ENCODE measurements at places on chromosomes 2 and 18. TPM values are rescaled to one million over a fixed set of nuclear protein-coding genes. Genes with fewer than 3 reads are reported as not detected.
A peak's percentile ranks its signal among the peaks of the same experiment; 100 is the strongest.

GRCh38 chr2:144583741-144584453 lies 64.0 kb upstream of the ZEB2 start:
- H3K27ac ChIP-seq, result no peak overlapping the region
- no peaks in the 10 kb centered on the region for H3K36me3 ChIP-seq
- no peak for DNase-seq
- no peak overlapping the region for H3K4me3 ChIP-seq

The NYAP2 gene
- not detected for polyA plus RNA-seq

The RBM43 gene
- 0.81 TPM for polyA plus RNA-seq

DNA sequence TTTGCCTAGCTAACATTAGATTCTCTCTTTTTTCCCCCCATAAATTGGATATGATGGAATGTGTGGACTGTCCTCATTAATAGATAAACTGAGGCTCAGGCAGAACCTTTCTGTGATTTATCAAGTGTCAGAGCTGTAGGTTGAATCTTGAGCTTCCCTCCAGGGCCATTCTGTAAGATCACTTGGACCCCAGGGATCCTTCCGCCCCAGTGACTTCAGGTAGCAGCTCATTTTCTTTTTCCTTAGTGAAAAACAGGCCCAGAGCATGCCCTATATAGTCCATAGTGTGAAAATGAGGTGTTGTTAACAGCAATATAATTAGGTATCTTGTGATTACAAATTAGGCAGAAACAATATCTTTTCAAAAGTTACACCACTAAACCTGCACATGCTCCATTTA lies 269.7 kb downstream of the ZNF385B start:
- H3K27me3 ChIP-seq, result no peaks in the 10 kb centered on the region
- DNase-seq, result no peak
- no peak overlapping the region for H3K27ac ChIP-seq
- H3K4me3 ChIP-seq, result no peak overlapping the region
- no peaks in the 10 kb centered on the region for H3K36me3 ChIP-seq

DNA sequence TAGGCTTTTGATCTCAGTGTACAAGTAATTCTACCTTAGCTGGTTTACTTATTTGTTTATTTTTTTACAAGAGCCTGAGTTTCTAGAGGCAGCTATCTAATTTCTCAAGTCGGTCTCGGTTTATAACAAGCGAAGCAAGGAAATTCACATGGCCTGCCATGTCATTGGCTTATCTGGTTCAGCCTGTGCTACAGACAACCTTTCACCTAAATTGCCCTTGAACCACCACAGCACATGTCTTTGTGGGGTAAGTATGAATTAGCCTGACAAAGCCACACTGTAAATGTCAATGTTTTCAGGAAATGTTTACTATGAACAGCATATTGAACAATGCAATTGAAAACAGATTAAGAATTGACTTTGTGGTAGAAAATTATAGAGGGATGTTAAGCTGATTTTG lies 167.1 kb downstream of the PID1 start:
- H3K36me3 ChIP-seq, result no peaks in the 10 kb centered on the region
- H3K27me3 ChIP-seq, result no peaks in the 10 kb centered on the region
- H3K27ac ChIP-seq, result no peak overlapping the region
- no peak overlapping the region for H3K4me3 ChIP-seq
- DNase-seq, result no peak

- peaks cover 2% of the 10 kb centered on the region for H3K4me1 ChIP-seq
- DNase-seq, result no peak
- H3K4me3 ChIP-seq, result no peak overlapping the region
- H3K27ac ChIP-seq, result no peak overlapping the region
Observed at GRCh38 chr2:234991290-234991689, 39.5 kb downstream of the SH3BP4 start.

GRCh38 chr2:157194844-157195243 lies 62.7 kb upstream of the GALNT5 start:
- H3K4me1 ChIP-seq, result no peaks in the 10 kb centered on the region
- no peaks in the 10 kb centered on the region for H3K36me3 ChIP-seq
- H3K27ac ChIP-seq, result no peak overlapping the region
- no peak overlapping the region for H3K4me3 ChIP-seq
- H3K27me3 ChIP-seq, result no peaks in the 10 kb centered on the region
- DNase-seq, result no peak

GRCh38 chr2:235639885-235640284 lies 146.0 kb downstream of the AGAP1 start:
- DNase-seq, result no peak
- peaks cover 9% of the 10 kb centered on the region for H3K36me3 ChIP-seq
- peaks cover 8% of the 10 kb centered on the region for H3K4me1 ChIP-seq
- no peaks in the 10 kb centered on the region for H3K27me3 ChIP-seq
- H3K27ac ChIP-seq, result peak overlapping the region; percentile 45

GRCh38 chr2:146523196-146523595 lies 1321.6 kb upstream of the ACVR2A start:
- H3K27me3 ChIP-seq, result no peaks in the 10 kb centered on the region
- no peak overlapping the region for H3K27ac ChIP-seq
- DNase-seq, result no peak
- H3K4me1 ChIP-seq, result no peaks in the 10 kb centered on the region
- no peaks in the 10 kb centered on the region for H3K36me3 ChIP-seq
- H3K4me3 ChIP-seq, result no peak overlapping the region

DNA sequence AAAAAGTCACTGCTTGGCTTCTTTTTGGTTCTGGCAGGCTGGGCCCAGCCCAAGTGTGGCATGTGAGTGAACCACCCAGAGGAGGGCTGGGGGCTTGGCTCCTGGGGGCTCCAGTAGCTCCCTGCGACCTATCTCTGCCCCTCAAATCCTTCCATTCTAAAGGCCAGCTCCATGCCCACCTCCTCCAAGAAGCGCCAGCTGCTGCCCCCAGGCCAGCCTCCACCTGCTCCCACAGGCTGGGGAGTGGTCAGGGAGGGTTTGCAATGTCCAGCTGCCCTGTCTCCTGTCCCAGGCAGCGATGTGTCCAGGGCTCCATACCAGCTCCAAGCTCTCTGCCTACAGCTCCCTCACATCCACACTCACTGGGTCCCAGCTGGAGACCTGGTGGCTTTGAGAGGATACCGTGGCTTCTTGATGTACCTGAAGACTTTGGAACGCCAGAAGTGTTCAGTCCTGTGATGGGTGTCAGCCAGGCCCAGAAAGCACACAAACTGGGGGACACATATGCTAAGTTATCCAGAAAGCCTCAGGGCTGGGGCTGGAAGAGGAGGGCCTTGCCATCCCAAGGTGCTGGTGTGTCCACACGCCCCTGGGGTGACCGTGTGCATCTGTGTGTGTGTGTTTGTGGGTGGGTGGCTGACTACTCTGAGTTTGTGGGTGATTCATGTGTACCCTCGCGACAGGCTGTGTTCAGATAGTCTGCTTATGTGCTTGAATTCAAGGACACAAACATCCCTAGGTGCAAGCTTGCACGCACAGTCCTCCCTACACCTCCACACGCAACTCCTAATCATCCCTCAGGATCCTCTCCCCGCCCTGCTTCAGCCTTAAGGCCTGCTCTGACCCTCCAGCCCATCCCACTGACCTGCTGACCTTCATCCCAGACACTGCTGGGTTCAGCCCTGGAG lies 33.4 kb downstream of the ZFP36L2 start:
- H3K27ac ChIP-seq, result peak overlapping the region; percentile 94
- DNase-seq, result no peak

- no peaks in the 10 kb centered on the region for H3K27me3 ChIP-seq
- no peaks in the 10 kb centered on the region for H3K4me1 ChIP-seq
- peak; percentile 41 for DNase-seq
- H3K4me3 ChIP-seq, result no peak overlapping the region
- H3K36me3 ChIP-seq, result no peaks in the 10 kb centered on the region
- no peak overlapping the region for H3K27ac ChIP-seq
Observed at GRCh38 chr2:204203704-204204103, 267.1 kb downstream of the ICOS start.

GRCh38 chr2:56185582-56186046 lies 1.8 kb downstream of the CCDC85A start:
- H3K27ac ChIP-seq, result peak overlapping the region; percentile 1
- no peaks in the 10 kb centered on the region for H3K36me3 ChIP-seq
- H3K4me1 ChIP-seq, result no peaks in the 10 kb centered on the region
- H3K4me3 ChIP-seq, result peak overlapping the region; percentile 46
- peaks cover 45% of the 10 kb centered on the region for H3K27me3 ChIP-seq

GRCh38 chr18:79395761-79396404 lies at the start of gene NFATC1:
TSS of gene NFATC1 (plus strand) at chr18:79395930. CDS start at chr18:79396225, 295 bp downstream.
- peaks cover 20% of the 10 kb centered on the region for H3K4me1 ChIP-seq
- H3K36me3 ChIP-seq, result no peaks in the 10 kb centered on the region
- peak within 1 kb of the TSS; percentile 30 for H3K4me3 ChIP-seq
- peaks cover 11% of the 10 kb centered on the region for H3K27me3 ChIP-seq
- H3K27ac ChIP-seq, result peak within 1 kb of the TSS; percentile 59

DNA sequence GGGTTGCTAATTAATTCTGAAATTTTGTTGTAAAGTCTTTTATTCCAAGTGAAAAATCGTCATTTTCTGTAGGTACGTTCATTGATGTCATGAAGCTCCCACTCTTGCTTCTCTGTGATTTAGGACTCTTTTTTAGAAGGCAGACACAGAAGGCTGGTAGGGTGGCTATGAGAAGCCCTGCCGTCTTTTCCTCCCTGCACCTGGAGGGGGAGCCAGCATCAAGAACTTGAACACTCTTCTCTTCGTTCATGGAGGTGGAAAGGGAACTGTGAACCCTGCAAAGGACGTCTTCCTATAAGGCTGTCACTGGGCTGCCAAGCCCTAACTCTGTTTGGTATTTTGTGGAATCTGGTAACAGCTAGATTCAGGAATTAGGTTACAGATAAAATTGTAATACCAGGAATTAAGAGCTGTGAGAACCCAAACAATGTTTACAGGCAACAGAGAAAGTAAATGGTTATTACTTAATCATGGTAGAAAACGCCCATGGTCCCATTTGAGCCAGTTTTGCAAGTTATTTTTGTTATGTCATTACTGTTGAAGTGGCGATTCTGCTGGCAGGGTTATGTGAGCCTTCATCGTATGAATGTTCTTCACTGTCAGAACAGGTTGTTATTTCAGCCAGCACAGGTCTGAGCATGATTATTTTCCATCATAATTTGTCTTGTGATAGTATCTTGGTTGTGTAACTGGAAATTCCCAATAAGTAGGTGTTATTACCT lies 112.2 kb downstream of the OSBPL6 start:
- H3K36me3 ChIP-seq, result no peaks in the 10 kb centered on the region
- H3K4me1 ChIP-seq, result no peaks in the 10 kb centered on the region
- no peak overlapping the region for H3K4me3 ChIP-seq

The LINC00305 gene
- not detected for polyA plus RNA-seq

The SCG2 gene
- 40.2 TPM for polyA plus RNA-seq

DNA sequence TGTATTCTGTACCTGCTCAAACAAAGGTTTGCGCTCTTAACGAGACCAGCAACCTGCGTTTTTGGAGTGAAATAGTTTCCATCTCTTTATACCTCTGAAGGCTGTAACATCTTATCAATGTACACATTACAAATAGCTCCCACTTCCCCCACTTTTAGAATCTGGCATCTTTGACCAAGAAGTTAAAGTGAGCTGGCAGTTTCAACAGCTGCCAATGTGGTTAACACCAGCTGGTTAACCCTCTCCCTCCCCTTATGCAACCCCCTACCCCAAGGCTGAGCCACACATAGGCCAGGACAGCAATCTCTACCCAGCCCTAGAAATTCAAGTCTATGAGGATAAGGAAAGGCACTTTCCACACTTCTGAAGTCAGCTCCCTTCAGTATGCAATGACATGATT lies 2.2 kb upstream of the SERTAD2 start:
- H3K4me1 ChIP-seq, result peaks cover 18% of the 10 kb centered on the region
- no peak for DNase-seq
- H3K36me3 ChIP-seq, result no peaks in the 10 kb centered on the region

The CABLES1 gene
- 9.1 TPM for polyA plus RNA-seq

DNA sequence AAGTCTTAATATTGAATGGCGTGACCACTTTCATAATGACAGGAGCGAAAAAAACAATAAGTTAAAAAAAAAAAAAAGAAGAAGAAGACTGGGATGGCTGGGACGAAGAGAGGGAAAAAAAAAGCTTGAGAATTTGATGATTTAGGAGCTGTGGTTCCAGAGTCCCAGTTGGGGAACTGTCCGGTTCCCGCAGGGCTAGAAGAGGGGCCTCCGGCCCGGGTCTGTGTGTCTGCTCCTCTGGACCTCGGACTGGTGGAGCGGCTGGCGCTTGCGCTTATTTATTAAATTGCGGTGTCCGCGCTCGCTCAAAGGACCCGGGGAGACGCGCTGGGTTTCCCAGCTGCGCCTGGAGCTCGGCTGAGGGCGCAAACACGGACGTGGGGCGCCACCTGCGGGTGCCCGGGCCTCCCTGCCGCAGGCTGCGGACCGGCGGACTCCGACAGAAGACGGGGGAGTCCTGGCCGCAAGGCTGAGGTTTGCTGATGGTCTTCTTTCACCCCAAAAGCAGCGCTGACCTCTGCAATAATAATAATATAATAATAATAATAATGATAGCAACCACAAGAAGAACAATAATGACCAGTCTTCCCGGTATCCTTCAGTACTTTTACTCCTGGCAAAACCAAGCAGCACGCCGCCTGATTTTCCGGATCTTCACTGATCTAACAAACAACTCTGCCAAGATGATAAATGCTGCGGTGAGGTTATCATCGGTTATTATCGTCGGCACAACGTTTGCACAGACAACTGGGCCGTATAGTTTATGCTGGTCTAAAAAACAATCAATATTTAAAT lies at the start of gene CBLN2:
TSS of gene CBLN2 (minus strand) at position 251 of the 795 bp plus-strand sequence. CDS start 2,182 bp downstream, outside the sequence.
- peak; percentile 17 for DNase-seq
- peaks cover 9% of the 10 kb centered on the region for H3K27me3 ChIP-seq
- H3K36me3 ChIP-seq, result no peaks in the 10 kb centered on the region
- H3K27ac ChIP-seq, result no peak within 1 kb of the TSS

- H3K27ac ChIP-seq, result no peak overlapping the region
- H3K4me1 ChIP-seq, result no peaks in the 10 kb centered on the region
- H3K27me3 ChIP-seq, result no peaks in the 10 kb centered on the region
- no peak for DNase-seq
Observed at GRCh38 chr2:11683966-11684365, 14.0 kb upstream of the NTSR2 start.

- no peak overlapping the region for H3K4me3 ChIP-seq
- no peaks in the 10 kb centered on the region for H3K4me1 ChIP-seq
- H3K27me3 ChIP-seq, result no peaks in the 10 kb centered on the region
- peak; percentile 68 for DNase-seq
- no peaks in the 10 kb centered on the region for H3K36me3 ChIP-seq
- H3K27ac ChIP-seq, result peak overlapping the region; percentile 63
Observed at GRCh38 chr2:113078350-113078839, 10.6 kb downstream of the IL1F10 start.

DNA sequence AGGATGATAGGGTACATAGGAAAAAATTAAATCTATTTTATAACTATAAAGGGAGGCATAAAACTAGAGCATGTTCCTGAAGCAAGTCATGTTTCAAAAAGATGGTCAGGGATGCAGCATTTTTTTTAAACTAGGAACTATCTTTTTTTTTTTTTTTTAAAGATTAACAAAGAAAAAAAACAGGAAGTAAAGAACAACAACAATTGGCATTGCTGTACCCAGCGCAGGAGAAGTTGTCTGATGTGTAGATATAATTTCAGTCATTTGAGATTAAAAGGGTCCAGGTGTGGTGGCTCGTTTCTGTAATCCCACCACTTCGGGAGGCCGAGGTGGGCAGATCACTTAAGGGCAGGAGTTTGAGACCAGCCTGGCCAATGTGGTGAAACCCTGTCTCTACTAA lies 41.5 kb downstream of the PMAIP1 start:
- H3K27ac ChIP-seq, result no peak overlapping the region
- no peaks in the 10 kb centered on the region for H3K36me3 ChIP-seq
- no peak for DNase-seq
- no peak overlapping the region for H3K4me3 ChIP-seq
- no peaks in the 10 kb centered on the region for H3K27me3 ChIP-seq

The CETN1 gene
- polyA plus RNA-seq, result not detected
